ENCODE measurements at places on chromosomes 6 and 20.

- no peak for DNase-seq
Measured at GRCh38 chr6:144935181-144935580, 650.0 kb downstream of the UTRN start.

DNA sequence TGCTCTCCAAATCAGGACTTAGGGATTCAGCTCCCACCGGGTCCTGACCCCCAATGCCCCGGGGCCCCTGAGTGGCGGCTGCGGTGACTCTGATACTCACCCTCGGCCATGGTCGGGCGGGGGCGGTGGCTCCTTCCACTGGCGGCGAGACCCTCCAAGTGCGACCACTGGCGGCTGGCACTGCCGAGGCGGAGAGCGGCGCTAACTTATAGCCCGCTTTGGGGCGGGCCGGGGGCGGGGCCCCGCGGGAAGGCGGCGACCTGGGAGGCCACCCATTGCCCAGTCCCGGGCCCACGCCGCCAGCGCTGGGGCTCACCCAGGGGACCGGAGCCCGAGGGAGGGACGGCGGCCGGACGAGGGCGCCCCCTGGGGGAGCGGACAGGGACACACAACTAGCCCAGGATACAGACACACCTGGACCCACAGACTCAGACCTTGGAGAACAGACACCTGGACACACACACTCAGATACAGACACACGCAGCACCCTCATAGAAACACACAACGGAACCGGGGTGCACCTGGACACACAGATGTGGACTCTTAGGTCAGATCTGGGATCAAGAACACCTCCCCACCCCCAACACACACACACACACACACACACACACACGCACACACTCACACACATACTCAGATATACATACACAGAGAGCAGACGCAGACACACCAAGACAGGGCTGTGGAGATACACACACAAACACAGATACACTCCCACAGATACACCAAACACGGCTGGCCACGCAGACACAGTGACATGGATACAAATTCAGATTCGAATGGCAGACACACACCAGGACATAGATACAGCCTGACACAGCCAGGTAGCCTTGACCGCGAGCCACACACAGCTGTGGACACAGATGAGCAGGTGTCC is at the start of gene TGM2:
TGM2 (minus strand) TSS at position 182 of the 877 bp plus-strand sequence; CDS start at position 110, 72 bp downstream.
- DNase-seq = no peak

DNA sequence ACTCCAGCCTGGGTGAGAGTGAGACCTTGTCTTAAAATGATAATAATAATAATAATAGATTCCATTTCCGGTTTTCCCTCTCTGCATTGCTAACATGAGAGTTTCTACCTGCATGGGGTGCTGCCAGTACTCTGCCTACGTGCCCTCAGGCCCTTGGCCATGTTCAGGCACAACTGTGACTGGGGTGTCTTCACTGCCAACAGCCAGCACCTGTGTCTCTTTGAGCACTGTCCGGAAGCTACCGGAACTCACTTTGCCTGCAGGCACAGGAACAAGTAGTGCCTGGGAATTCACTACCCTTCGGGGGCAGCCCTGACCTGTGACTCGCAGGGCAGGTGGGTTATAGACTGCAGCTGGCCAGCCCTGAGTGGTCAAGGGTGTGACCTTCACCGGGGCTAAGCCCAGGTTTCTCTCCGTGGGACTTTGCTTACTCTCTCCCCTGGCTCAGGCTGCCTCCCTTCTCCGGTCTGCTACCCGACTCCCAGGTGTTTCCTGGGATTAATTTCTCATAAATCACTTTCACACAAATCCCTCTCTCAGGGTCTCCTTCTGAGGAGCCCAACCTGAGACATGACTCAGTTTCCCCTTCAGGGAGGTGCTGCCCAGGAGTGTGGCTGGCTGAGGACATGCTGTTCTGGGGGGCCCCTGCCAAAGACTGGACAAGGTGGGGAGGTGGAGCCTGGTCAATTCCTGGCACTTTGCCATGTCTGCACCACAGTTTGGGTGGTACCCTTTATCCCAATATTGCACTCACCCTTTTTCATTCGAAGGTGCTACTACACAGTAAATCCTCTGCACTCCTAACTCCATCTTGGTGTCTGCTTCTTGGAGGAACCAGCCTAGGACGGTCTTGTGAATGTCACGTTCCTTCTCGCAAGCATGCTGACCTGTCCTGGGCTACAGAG is 79.5 kb upstream of the RALGAPA2 start:
- no peak for DNase-seq

DNA sequence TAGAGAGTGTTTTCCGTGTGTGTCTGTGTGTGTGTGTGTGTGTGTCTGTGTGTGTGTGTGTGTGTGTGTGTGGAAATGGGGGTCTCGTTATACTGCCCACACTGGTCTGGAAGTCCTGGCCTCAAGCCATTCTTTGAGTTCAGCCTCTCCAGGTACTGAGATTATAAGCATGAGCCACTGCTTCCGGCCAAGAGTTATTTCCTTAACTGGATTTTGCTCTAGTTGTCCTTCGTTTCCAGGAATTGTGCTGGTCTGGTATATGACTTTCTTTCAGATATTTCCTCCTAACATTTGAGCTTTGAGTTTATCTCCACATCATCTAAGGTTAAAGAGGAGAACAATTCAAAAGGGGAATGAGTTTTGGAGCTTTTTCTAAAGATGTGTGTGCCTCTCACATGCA is 124.8 kb downstream of the SH3BGRL2 start:
- no peak for DNase-seq

DNA sequence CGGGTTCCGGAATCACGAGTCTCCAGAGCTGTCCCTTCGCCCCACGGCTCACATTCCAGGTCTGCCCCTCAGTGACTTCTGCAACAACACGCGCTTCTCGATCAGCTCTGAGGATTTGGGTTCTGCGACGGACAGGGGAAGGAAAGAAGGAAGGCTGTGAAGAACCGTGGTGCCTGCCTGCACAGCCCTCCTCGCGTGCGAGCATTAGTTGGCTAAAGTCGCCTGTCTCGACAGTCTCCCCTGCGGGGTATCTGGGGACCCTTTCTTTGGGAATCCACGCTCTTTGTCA is 23.1 kb downstream of the VPS52 start:
- no peak for DNase-seq

DNA sequence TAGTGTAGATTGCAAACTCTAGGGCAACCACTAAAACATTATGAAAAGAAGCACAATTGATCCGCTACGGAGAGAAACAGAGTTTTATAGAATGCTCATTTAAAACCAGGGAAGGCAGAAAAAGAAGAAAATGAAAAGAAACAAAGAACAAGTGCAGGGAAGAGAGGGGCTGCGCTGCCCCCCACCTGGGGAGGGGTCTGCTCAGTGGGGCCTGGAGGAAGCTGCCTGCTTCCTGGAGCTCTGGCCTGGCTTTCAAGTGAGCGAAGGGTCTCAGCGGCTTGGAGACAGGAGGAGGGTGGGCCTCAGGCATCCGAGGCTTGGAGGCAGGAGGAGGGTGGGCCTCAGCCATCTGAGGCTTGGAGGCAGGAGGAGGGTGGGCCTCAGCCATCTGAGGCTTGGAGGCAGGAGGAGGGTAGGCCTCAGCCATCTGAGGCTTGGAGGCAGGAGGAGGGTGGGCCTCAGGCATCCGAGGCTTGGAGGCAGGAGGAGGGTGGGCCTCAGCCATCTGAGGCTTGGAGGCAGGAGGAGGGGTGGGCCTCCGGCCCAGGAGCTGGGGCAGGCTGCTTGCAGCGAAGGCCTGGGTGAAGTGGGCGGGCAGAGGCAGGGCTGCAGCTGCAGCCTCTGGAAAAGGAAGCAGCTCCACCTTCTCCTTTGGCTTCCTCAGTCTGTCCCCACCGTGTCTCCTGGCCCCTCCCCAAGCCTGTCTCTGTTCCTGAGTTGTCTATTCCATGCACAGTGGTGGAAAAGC is 406.3 kb downstream of the TAF4 start:
- no peak for DNase-seq

DNA sequence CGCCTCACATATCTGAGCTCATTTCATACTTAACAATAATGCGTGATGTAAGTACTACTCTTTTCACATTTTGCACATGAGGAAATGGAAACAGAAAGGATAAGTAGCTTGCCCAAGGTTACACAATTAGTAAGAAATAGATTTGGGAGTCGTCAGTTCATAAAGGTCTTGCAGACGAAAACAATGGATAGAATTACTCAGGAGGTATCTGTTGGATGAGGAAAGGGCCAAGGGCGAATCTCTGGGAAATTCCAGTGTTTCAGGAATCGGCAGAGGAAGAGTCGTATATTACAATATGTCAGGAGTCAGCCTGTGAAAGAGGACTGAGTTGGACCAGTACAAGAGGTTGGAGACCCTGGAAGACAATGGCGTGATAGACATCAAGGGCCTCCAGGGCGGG is 12.8 kb upstream of the EDN1 start:
- no peak for DNase-seq

DNA sequence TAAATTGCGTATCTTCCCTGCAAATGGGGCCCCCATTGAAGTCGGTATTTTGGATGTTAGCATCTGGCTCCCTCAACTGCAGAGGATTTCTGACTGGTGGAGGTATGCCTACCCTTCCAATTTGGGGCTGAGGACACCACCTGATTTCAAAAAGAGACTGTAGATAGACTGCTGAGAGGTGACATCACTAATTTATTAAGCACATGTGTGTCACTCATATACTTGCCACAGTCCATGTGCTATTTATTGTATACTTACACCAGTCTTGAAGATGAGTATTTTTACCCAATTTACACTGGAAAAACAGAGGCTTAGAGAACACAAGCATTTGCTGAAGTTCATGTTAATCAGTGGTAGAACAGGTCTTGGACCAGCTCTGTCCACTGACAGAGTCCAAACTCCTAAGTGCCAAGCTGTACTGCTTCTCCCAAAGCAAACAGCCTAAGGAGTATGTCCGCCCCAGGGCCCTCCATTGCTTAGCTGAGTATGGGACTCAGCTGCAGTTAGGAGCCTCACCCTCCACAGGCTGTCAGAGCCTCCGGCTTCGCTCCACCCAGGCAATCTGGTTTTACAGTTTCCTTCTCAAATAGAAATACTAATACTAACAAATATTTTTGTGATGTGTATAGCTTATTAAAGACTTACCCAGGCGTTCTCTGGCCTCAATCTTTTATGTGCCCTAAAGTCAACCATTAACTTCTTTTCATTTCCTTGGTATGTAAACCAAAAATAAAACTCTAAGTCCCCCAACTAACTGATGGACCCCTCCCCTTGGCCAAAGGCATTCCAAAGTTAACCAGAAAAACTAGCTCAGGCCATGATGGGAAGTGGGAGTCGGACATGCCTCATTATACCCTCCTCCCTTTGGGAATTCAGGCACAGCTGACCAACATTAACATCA is 17.5 kb downstream of the RIN2 start:
- DNase-seq = peak; percentile 95

- no peak for DNase-seq
Measured at GRCh38 chr20:58970146-58970545, 10.9 kb upstream of the NELFCD start.

- DNase-seq = no peak
Measured at GRCh38 chr6:151109869-151110575, 129.7 kb upstream of the AKAP12 start.

DNA sequence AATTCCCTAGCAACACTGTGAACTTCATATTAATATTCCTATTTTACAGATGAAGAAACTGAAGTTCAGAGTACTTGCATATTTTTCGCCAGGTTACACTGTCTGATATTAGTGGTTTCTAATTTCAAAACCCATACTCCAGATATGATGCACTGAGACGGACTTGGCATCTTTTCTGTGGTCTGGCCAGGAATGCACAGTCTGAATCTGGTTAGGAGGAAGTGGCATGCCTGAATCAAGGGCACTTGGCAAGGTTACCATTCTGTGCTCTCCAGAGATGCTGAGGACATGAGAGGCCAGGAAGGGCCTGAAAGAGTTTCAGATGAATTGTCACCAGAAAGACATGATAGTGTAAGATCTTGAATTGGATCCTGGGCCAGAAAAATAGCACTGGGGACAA is 150.1 kb downstream of the HAO1 start:
- DNase-seq = no peak

DNA sequence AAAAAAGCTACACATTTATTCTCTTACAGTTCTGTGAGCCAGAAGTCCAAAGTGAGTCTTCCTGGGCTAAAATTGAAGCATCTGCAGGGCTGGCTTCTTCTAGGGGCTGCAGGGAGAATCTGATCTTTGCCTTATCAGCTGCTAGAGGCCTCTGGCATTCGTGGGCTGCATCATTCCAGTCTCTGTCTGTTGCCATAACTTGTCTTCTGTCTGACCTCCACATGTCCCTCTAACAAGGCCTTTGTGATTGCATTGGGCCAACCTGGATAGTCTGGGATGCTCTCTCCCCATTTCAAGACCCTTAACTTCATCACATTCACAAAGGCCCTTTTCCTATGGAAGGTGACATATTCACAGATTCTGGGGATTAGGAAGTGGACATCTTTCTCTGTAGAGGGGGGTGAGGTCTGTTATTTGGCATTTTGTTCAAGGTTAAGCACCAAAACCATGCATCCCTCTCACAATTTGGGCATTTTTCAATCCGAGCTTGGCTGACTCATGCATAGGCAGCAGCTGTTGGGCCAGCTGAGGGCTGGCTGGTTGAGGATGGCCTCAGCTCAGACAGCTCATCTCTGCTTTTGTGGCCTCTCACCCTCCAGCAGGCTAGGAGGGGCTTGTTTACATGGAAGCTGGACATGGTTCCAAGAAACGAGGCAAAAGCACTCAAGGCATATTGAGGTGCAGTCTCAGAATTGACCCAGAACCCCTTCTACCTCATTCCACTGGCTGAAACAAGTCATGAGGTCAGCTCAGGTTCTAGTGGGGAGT is 116.1 kb upstream of the NXT1 start:
- no peak for DNase-seq

DNA sequence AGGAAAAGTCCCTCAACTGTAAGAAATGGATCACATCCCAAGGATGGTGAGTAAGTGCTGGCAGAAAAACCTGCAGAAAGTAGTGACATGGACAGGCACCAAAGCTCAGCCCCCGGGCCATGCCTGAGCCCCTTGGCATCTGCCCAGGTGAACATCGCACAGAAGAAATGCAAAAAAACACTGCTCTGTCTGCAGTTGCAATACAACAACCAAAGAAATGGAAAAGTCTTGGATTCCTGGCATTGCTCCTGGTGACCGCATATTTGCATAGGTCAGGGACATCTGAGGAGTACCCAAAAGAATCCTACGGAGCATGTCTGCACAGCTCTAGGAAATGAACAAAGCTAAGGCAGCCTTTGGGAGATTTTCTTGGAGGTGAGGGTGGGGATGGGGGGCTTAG is 63.1 kb upstream of the PTPRT start:
- no peak for DNase-seq

DNA sequence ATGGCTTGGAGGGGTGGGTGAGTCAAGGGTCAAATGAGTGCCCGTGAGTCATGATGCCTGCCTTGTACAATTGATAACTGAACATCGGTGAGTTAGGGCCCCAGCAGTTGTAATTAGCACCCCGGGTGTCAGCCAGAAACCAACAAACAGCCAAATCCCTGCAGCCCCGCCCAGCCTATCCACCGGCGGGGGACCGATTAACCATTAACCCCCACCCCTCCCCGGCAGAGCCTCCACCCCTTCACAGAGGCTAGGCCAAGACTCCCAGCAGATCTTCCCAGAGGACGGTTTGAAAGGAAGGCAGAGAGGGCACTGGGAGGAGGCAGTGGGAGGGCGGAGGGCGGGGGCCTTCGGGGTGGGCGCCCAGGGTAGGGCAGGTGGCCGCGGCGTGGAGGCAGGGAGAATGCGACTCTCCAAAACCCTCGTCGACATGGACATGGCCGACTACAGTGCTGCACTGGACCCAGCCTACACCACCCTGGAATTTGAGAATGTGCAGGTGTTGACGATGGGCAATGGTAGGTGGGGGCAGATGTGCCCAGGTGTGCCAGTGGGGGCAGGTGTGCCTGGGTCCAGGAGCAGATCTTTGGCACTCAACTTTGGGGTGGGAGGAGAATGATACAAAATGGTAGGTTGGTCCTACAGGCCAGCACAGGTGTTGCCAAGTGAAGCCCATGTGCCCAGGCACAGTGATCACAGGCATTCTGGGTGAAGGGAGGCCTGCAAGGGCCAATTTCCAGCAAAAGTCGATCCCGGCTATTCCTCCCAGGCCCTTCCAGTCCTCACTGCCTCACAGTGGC is 45.7 kb downstream of the HNF4A start:
- no peak for DNase-seq

Measured in BJ (cell line).